ENCODE measurements at places on chromosomes 3 and 15. TPM values are rescaled to one million over a fixed set of nuclear protein-coding genes. Genes with fewer than 3 reads are reported as not detected.

Gene CAND2
- total RNA-seq, result 5.5 TPM

Gene EPHB3
- total RNA-seq, result 0.15 TPM

Gene NPRL2
- total RNA-seq, result 20.8 TPM

Gene NR2F2
- total RNA-seq, result 0.97 TPM

Gene IL12A
- total RNA-seq, result 6.4 TPM

Gene TNFSF10
- total RNA-seq, result 238 TPM

Gene NANOGP8
- not detected for total RNA-seq

Gene ITIH1
- total RNA-seq, result not detected

Gene AHSG
- total RNA-seq, result not detected

Gene FANCD2OS
- not detected for total RNA-seq

Gene GABRA5
- not detected for total RNA-seq

Gene ZMYND10
- 0.32 TPM for total RNA-seq

Gene A4GNT
- not detected for total RNA-seq

Gene SMARCC1
- total RNA-seq, result 29.6 TPM

Gene LRRC28
- total RNA-seq, result 16.1 TPM

Gene SLC51B
- total RNA-seq, result not detected

Gene ASB14
- not detected for total RNA-seq

Gene ST3GAL6
- total RNA-seq, result 53.3 TPM

Gene ARPIN
- total RNA-seq, result 11.7 TPM

Gene AVEN
- 29.6 TPM for total RNA-seq

Gene PSMD6
- total RNA-seq, result 150 TPM

Gene MELTF
- total RNA-seq, result 6.2 TPM

Gene CNTN3
- total RNA-seq, result 1.5 TPM

Gene ANKRD63
- total RNA-seq, result not detected

Data from epithelial cell of umbilical artery (primary cell).